ENCODE measurements at places on chromosomes 13 and 19.

- peak; percentile 6 for DNase-seq
Observed at GRCh38 chr13:75129331-75129730, 352.6 kb downstream of the TBC1D4 start.

DNA sequence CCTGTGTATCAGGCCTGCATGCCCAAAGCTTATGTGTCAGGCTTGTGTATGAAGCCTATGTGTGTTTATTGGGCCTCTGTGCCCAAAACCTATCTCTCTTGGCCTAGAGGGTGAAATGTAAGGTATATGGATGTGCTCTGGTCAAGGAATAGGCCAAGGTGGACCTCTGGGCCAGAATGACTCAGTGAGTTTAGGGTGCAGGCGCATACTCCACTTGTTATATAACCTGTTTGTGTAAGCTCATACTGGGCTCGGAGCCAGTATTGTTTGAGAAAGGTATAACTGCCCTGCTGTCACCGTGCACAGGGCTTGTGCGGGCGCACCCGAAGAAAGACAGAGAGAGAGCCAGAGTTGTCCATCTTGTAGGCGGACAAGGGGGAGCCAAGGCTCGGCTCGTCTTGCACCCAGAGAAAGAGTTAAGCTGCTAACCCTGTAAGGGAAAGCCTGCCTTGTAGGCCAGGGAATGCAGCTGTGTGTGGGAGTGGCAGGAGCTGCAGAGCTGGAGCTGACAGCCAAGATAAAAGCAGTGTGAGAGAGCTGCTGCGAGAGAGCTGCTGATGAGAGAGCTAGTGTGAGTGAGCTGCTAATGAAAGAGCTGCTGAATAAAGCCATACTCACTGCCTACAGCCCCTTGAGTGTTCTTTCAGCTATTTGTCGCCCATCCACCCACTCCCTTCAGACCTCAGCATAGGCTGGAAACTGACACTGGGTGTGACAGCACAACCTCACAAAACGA, 43.4 kb upstream of the N4BP2L1 start:
- DNase-seq: no peak

GRCh38 chr19:52171321-52172169, at the start of gene ZNF836:
ZNF836 (minus strand) TSS chr19:52171621; CDS start chr19:52168072, 3,549 bp downstream.
- peak; percentile 6 for DNase-seq

GRCh38 chr19:46076951-46077814, 36.4 kb upstream of the IGFL4 start:
- DNase-seq: peak; percentile 78

GRCh38 chr19:18416778-18417249, 2.4 kb upstream of the SSBP4 start:
- DNase-seq: peak; percentile 63

GRCh38 chr19:30649934-30650614, 277.9 kb downstream of the ZNF536 start:
- DNase-seq: no peak

GRCh38 chr13:100644371-100644770, 30.2 kb downstream of the TMTC4 start:
- no peak for DNase-seq

- peak; percentile 71 for DNase-seq
Observed at GRCh38 chr13:44437356-44438233, 64.0 kb downstream of the SERP2 start.

DNA sequence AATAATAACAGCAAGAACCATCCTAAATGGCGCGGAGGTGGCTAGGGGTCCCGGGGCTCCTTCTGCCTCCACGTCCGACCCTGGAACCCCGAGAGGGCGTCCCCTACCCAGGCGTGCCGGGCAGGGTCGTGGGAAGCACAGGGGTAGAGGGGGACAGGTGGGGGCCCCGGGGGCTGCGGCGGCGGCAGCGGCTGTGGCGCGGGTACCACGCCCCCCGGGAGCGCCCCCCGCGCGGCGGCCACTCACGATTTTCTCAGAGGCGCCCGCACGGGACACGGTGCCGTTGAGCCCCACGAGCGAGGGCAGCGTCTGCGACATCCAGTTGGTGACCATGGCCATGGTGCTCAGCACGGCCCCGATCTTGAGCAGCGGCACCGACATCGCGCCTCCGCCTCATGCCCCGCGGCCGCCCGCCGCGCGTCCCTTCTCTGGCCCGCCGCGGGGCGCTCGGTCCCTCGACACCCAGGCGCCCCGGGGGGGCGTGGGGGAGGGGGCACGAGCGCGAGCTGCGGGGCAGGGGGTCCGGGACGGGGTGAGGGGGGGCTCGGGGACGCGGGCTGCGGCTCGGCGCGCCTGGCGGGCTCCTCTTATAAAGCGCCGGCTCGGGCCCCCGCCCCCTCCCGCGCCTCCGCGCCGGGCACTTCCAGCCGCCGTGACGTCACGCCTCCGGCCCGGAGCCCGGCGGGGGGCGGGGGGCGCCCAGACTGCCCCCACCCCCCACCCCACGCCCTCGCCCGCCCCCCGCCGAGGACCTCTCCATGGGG, 22.9 kb downstream of the OLFM2 start:
- no peak for DNase-seq

GRCh38 chr13:96821381-96821780, 172.9 kb downstream of the OXGR1 start:
- DNase-seq: peak; percentile 15

All from HT1080 (cell line).